GM13976 (cell line): ENCODE measurements at places on chromosomes 6 and 20.

DNA sequence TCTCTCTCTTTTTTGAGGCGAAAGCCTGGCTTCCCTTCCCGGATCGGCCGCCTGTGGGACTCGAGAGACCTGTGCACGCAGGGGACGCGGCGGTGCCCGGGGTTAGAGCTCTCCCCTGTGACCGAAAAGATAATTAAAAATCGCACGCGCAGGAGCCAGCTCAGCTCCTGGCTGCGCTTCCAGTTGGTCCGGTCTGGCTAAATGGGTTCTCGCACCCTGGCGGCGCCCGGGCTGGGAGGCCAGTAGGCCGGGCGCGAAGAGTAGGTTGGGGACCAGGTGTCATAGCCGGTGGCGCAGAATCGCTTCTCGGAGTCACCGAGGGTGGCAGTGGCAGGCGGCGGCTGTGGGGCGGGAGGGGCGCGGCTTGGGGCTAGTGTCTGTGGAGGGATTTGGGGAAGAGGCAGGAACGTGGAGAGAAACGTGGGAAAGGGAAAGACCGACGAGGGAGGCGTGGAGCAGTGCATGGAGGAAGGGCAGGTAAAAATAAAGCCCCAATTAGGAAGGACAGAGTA is 41.9 kb upstream of the SUPT3H start:
- DNase-seq = peak; percentile 43

DNA sequence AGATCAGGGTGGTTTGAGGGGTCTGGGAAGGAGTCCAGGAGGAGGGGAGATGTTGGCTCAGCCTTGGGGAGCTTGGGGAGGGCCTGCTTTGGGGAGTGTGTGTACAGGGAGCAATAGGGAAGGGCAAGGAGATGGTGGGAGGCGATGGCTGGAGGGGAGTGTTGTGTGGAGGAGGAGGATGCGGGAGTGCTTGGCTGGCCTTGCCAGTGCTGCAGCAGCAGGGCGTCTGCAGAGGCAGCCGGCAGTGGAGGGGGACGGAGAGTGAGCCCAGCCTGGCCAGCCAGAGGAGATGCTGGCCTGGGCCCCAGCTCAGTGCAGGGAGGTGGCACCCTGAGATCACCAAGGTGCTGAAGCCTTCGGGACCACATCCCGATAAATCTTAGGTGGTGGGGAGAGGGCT is 3.9 kb downstream of the IP6K3 start:
- no peak for DNase-seq

DNA sequence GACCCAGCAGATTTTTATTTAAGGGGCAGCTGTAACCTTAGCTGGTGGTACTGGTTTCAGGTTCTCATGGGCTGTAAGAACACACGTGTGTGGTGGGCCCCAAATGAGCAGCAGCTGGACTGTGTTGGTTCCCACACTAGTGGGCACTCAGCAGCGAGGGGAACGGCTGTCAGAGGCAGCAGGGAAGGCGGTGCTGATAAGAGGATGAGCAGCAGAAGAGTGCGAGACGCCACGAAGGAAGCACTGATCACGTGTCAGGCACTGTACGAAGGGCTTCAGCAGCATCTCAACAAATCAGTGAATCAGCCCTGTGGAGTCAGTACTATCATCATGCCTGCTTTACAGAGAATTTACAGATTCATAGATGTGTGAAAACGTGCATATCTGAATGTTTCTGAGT is 41.0 kb upstream of the EMILIN3 start:
- DNase-seq = no peak

GRCh38 chr6:63859528-63859927 is 223.9 kb downstream of the PHF3 start:
- no peak for DNase-seq

GRCh38 chr6:106804346-106805335 is 169.9 kb downstream of the CD24 start:
- DNase-seq = no peak

DNA sequence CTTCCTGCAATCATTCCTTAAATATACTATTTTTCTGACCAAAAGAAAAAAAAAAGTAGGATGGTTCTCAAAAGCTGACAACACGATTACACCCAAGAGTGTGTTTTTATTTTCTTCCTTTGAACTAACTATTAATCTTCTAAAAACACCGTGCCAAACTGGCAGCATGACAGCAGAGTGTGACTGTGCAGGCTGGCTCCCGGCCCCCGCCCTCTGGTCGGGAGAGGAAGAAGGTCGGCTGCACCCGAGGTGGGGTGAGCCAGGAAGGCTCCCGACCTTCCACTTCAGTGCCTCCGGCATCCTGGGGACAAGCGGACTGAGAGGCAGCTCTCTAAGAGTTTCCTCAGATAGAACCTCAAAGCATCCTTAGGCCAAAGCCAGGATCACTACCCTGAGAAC is 29.2 kb downstream of the SLC22A23 start:
- DNase-seq = no peak

- no peak for DNase-seq
Measured at GRCh38 chr6:21026576-21027273, 492.5 kb downstream of the CDKAL1 start.

DNA sequence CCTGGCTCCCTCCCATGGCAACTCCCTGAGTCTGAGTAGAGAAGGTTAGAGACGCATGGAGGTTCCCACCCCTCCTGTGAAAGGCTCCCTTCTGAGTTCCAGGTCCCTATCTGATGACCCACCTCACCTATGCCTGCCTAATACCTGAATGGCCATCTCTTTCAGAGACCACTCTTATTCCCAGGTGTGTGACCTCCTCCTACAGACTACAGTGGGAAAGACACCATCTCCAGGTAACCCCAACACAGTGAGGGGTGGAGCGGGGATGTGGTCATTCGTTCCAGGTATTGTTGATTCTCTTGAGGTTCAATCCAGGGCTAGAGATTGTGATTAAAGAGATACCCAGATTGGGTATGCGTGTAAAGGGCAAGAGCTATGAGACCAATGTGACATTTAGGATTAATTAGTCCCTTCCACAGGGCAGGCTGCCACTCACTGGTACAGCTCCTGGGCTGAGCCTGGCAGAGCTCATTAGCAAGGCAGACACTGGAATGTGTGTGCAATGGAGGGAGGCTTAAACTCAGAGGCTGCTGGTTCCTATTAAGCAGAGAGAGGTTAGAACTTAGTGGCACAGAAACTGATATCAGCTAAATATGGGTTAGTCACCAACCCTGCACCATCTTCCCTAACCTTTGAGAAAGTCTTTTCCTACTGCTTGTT is 46.5 kb upstream of the IER3 start:
- no peak for DNase-seq

DNA sequence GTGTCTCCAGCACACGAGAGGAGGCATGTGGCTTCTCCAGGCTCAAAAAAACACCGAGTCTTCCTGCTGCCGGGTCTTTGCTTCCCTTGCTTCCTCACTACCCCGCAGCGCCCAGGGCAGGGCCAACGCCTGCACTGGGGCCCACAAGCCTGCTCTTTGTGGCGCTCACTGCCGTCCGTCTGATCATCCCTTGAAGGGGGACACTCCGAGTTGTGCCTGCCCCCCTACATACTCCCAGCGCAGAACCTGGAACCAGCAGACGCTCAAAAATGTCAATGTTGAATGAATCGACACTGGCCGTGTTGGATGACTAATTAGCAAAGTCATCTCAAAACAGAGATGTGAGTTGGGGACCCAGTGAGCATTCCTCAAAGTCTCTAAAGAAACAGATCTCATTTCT is 8.1 kb upstream of the ARFGAP1 start:
- no peak for DNase-seq

- DNase-seq = no peak
Measured at GRCh38 chr6:129710450-129711270, 683 bp upstream of the ARHGAP18 start.

GRCh38 chr6:140174524-140174923 is 800.1 kb upstream of the CITED2 start:
- no peak for DNase-seq

GRCh38 chr6:55822005-55822404 is 53.4 kb downstream of the BMP5 start:
- no peak for DNase-seq

- no peak for DNase-seq
Measured at GRCh38 chr20:17682889-17683198, 802 bp upstream of the RRBP1 start.

- no peak for DNase-seq
Measured at GRCh38 chr6:149190224-149190831, 127.2 kb upstream of the TAB2 start.

GRCh38 chr20:12957968-12958367 is 50.8 kb upstream of the SPTLC3 start:
- DNase-seq = no peak

- no peak for DNase-seq
Measured at GRCh38 chr6:157552081-157552747, 171.2 kb downstream of the ZDHHC14 start.

GRCh38 chr6:27154696-27155095 is 92.8 kb upstream of the PRSS16 start:
- no peak for DNase-seq

- DNase-seq = no peak
Measured at GRCh38 chr20:59933296-59933848, at the start of gene SYCP2. Gene SYCP2, minus strand, starts transcription at chr20:59933637. Its CDS starts 11,224 bp downstream, at chr20:59922413.

GRCh38 chr6:41581381-41581991 is 35.3 kb downstream of the FOXP4 start:
- DNase-seq = no peak

DNA sequence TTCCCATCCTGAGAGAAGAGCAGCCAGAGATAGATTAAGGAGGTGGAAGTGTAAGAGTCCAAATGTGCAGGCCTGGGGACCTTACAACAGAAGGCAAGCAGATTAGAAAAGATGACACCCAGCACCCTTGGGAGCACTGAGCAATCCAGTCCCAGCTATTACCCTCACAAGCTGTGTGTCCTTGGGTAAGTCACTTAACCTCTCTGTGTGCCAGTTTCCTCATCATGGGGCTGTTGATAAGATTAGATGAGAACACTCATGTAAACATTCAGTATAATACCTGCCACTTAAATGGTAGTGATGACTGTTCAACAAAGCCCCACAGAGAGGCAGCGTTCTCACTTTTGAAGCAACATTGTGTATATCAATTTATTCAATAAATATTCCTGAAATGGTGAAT is 114.8 kb upstream of the CST7 start:
- no peak for DNase-seq

DNA sequence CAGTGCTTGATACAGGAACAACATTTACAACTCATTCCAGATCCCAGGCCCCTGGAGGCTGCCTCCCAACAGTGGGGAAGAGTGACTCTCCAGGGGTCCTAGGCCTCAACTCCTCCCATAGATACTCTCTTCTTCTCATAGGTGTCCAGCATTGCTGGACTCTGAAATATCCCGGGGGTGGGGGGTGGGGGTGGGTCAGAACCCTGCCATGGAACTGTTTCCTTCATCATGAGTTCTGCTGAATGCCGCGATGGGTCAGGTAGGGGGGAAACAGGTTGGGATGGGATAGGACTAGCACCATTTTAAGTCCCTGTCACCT is 4.2 kb downstream of the PIM1 start:
- no peak for DNase-seq

- DNase-seq = no peak
Measured at GRCh38 chr6:28240471-28240870, 11.6 kb downstream of the ZKSCAN4 start.

GRCh38 chr6:74066168-74066871 is 370.3 kb downstream of the CD109 start:
- no peak for DNase-seq

DNA sequence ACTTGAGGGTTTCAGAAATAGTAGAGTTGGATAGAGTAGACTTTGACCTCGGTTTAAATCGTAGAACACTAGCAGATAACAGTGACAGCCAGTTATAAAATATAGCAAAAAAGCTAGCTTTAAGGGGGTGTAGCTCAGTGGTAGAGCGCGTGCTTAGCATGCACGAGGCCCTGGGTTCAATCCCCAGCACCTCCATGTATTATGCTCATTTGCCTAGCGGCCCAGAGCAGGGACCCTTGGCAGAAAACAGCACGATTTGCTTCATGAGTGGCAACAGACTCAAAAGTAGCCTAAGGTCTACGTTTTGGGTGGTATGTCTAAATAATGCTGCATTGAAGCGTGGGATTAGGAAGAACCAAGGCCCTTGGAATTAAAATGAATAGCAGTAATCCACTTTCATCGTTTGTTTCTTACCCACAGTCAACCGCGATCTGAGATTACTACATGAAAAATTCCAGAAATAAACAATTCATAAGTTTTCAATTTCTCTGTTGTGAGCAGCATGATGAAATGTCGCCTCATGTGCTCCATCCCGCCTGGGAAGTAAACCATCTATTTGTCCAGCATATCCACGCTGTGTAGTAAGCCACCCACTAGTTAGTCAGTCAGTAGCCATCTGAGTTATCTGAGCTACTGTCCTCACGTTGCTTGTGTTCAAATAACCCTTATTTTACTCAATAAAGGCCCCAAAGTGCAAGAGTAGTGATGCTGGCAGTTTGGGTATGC is 184.9 kb downstream of the GPX5 start:
- DNase-seq = no peak

DNA sequence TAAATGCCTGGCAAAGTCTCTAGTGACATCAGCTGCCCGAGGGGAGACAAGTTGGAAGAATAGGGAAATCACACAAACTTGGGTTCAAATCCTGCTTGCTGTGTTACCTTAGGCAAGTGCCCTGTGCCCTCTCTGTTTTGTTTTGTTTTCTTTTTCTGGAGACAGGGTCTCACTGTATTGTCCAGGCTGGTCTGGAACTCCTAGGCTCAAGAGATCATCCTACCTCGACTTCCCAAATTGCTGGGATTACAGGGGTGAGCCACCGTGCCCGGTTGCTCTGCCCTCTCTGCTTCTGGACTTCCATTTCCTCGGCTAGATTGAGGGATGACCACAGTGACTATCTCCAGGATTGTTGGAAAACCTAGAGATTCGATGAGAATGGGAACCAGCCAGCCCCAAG is 55.4 kb downstream of the SNAI1 start:
- DNase-seq = no peak

GRCh38 chr20:44756011-44756688 is 10.5 kb downstream of the KCNK15 start:
- no peak for DNase-seq

- DNase-seq = peak; percentile 37
Measured at GRCh38 chr6:75206576-75207342, 906 bp upstream of the COL12A1 start.

GRCh38 chr20:46434597-46434996 is 28.2 kb upstream of the ELMO2 start:
- no peak for DNase-seq
